ENCODE measurements at places on chromosomes 2 and 18. TPM values are rescaled to one million over a fixed set of nuclear protein-coding genes. Genes with fewer than 3 reads are reported as not detected.
A peak's percentile ranks its signal among the peaks of the same experiment; 100 is the strongest.

Gene MBD5
- total RNA-seq = 3.7 TPM

Gene ESPNL
- 0.85 TPM for total RNA-seq

Gene RPRM
- not detected for total RNA-seq

Gene SPTBN1
- total RNA-seq = 89.9 TPM

Gene SLC38A11
- not detected for total RNA-seq

Gene C2orf80
- not detected for total RNA-seq

Gene GALR1
- total RNA-seq = not detected

Gene SP140
- 9.3 TPM for total RNA-seq

Gene HRH4
- not detected for total RNA-seq

Gene PROM2
- total RNA-seq = not detected

Gene RESP18
- not detected for total RNA-seq

DNA sequence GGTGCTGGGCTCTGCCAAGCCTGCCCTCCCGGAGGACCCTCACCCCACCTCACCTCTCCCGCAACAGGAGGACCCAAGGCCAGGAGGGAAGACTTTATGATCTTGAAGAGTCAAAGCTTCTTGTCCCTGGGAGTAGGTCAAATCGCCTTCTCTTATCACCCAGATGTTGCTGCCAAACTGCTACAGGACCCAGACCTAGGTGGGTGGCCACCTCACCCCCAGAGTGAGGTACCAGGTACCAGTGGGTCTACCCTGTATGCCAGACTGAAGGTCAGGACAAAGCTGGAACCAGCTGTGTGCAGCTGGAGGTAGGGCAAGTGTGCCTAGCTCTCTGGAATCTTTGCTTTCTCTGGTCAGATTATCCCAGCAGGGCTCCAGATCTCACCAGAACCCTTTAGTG lies 197.2 kb downstream of the ZFP36L2 start:
- no peak for DNase-seq

GRCh38 chr2:144780983-144781382 lies 261.1 kb upstream of the ZEB2 start:
- no peak for DNase-seq

DNA sequence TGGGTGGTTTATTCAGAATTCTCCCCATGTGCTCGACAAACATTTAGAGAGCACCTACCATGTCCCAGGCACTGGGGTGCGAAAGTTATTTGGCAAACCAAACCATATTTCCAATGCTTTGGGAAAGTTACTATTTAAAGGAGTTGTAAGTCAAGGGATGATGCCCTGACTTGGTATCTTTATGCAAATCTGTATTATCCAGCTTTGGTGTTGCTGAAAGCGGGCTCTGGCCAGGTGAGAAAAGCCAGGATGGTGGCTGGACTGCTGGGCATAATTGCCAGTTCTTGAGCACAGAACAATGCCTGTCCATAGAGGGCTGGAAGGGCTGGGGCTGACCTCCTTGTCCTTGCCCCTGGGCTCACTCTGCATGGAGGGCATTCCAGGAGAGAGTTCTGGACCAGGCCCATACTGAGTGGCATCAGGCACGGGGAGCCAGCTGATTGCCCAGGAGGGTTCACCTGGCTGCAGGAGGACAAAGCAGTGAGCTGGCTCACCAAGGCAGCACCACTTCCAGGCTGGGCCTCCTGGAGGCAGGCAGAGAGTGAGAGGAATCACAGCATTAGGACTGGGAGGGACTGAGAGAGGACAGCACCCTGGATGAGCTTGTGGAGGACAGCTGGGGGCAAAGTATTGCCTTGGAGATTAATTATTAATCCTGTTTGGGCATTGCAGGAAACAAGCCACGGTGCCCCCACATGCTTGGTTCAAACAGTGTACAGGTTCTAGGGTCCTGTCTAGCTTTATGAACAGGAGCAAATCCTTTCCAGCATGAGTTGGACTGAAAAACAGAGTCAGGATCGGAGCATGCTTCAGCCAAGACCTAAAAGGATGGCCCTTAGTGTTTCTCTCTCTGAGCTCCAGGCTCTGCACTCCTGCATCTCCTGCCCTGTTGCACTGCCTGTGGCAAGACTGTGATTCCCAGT lies 7.1 kb downstream of the KHK start:
- DNase-seq = no peak

DNA sequence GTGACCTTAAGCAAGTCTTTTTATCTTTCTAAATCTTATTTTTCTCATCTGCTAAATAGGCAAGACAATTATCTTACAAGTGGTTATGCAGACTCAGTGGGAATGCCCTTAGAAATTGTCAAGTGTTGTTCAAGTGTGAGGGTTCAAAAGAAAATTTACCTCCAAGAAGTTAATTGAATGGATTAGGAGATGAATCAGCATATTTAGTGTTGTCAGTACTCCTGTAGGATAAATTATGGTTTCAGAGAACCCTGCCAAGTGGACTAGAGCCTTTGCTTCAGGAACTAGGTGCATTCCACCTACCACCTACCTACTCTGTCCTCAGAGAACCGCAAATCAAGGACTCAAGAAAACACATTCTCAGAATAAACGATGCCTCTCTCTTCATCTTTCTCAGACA lies 69.8 kb upstream of the KCTD1 start:
- DNase-seq = no peak

- DNase-seq = peak; percentile 77
Measured at GRCh38 chr2:85728883-85729824, 24.6 kb upstream of the ATOH8 start.

DNA sequence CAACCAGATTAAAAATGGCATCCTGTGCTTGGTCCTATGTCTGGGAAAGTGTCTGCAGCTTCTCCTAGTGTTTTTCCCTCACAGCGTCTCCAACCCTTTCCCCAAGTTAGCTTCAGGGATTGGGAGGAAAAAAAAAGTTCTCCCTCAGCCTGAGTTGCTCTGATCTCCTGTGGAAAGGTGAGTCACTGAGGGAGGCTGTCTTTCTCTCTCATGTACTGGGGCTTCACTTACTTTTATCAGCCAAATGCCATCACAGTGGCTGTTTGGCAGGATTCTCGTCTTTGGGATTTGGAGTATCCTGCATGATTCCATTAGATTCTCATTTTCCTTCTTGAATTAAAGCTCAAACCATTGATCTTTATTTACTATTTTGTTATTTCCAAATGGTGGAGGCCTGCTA lies 18.1 kb downstream of the GTF2A1L start:
- no peak for DNase-seq

- no peak for DNase-seq
Measured at GRCh38 chr2:15927551-15928218, 12.7 kb upstream of the MYCN start.

GRCh38 chr2:235960011-235960715 lies 208.0 kb downstream of the GBX2 start:
- no peak for DNase-seq

DNA sequence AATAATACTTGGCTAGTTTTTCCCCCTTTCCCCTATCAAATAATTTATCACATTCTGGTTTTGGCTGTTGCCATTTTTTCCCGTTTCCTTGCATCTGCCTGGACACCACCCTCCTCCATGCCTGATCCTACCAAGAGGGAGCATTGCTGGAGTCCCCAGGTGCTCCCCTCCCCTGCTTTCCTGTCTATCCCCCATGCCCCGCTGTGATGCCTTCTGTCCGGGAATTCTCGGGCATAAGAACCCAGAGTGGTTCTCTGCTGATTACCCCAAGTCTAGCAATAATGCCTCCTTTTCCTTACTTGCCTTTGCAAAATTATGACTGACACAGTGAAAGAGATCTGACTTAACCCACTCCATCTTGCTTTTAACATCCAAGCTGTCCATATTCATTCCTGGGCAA lies 248.0 kb upstream of the PXDN start:
- no peak for DNase-seq

DNA sequence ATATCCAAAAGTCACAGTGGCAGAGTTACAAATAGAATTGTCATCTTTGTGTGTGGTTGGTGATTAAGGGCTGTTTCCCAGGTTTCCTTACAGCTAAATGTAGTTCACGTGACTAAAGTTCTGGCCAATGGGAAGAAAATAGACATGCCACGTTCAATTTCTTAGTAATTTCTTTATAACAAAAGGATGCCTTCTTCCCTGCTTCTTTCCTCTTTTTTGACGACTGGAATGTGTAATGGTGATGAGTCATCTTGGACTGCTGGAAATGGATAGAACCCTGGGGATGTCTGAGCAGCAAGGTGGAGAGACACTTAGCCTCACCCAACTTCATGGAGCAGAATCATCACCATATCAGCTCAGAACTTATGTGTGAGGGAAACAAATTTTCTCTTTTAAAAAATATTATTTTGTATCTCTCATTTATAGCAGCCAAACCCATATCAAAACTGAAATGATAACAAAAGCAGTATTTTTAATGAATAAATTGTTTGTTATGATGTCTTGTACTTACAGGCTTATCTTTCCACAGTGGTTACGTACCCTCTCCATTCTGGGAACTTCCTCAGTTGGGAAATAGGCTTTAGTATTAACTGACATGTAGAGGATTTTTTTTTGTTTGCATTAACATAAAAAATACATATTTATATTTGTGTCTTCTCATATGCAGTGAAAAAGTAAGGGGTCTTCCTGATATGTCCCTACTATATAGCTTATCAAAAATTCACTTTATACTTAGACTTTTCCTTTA lies 91.1 kb upstream of the CDH2 start:
- DNase-seq = peak; percentile 89

Data from HT1080 (cell line).